A549 treated with AZD2906 at 1 μM for 4 hours (cell line): ENCODE measurements at places on chromosomes 12 and 14. TPM values are rescaled to one million over a fixed set of nuclear protein-coding genes. Genes with fewer than 3 reads are reported as not detected.

Gene AQP2
- not detected in 5 replicates for total RNA-seq

Gene BDKRB2
- total RNA-seq: 0.82 to 1.0 TPM (median 0.88 TPM) in 5 replicates

Gene MAP3K9
- 5.2 to 6.1 TPM (median 5.6 TPM) in 5 replicates for total RNA-seq

Gene FBXO34
- total RNA-seq: 12.0 to 17.9 TPM (median 14.7 TPM) in 5 replicates

Gene KLRF1
- not detected in 5 replicates for total RNA-seq

Gene SIX6
- total RNA-seq: not detected in 5 replicates

Gene TCTN1
- 27.1 to 32.8 TPM (median 31.6 TPM) in 5 replicates for total RNA-seq

Gene KMT2D
- 28.7 to 38.1 TPM (median 34.0 TPM) in 5 replicates for total RNA-seq

Gene RPAP3
- 31.9 to 50.0 TPM (median 34.5 TPM) in 5 replicates for total RNA-seq

Gene TAS2R43
- not detected in 5 replicates for total RNA-seq

Gene ST8SIA1
- total RNA-seq: 0.06 to 0.07 TPM in 2 of 5 replicates, not detected in the others

Gene ISCU
- 86.6 to 99.7 TPM (median 93.1 TPM) in 5 replicates for total RNA-seq

Gene CLEC9A
- total RNA-seq: not detected in 5 replicates

Gene KRT5
- total RNA-seq: 0.52 to 0.72 TPM (median 0.62 TPM) in 5 replicates

Gene TMTC1
- 0.01 to 0.16 TPM (median 0.02 TPM) in 5 replicates for total RNA-seq

Gene RFLNA
- total RNA-seq: 0.09 to 0.16 TPM (median 0.13 TPM) in 4 of 5 replicates, not detected in the other

Gene CAND1
- total RNA-seq: 61.0 to 86.3 TPM (median 80.1 TPM) in 5 replicates

Gene FANCM
- total RNA-seq: 4.0 to 5.3 TPM (median 5.0 TPM) in 5 replicates

Gene ADAM20
- total RNA-seq: 0.02 to 0.03 TPM in 2 of 5 replicates, not detected in the others

Gene SLC10A1
- not detected in 5 replicates for total RNA-seq

Gene CMA1
- not detected in 5 replicates for total RNA-seq

Gene KERA
- total RNA-seq: not detected in 5 replicates

Gene KCNJ8
- total RNA-seq: 0.22 to 0.33 TPM (median 0.24 TPM) in 5 replicates

Gene DEGS2
- total RNA-seq: 1.5 to 3.7 TPM (median 3.0 TPM) in 5 replicates

Gene RNASE3
- total RNA-seq: not detected in 5 replicates

Gene FICD
- 2.8 to 3.1 TPM (median 3.1 TPM) in 5 replicates for total RNA-seq

Gene ABCC9
- 0.01 to 0.03 TPM (median 0.01 TPM) in 4 of 5 replicates, not detected in the other for total RNA-seq

Gene POLE
- total RNA-seq: 41.2 to 48.8 TPM (median 45.7 TPM) in 5 replicates

Gene NIN
- 10.9 to 15.7 TPM (median 14.0 TPM) in 5 replicates for total RNA-seq

Gene ANO4
- total RNA-seq: 0.07 to 0.20 TPM (median 0.10 TPM) in 5 replicates

Gene RNU6-7
- total RNA-seq: not detected in 5 replicates

Gene GYS2
- 0.09 TPM in 1 of 5 replicates, not detected in the others for total RNA-seq

Gene KRT4
- 2.1 to 3.6 TPM (median 2.7 TPM) in 5 replicates for total RNA-seq

Gene PMEL
- total RNA-seq: 0.70 to 1.5 TPM (median 1.1 TPM) in 5 replicates

Gene ADAM21
- 0.02 to 0.03 TPM in 2 of 5 replicates, not detected in the others for total RNA-seq

Gene NDUFA9
- 101 to 121 TPM (median 110 TPM) in 5 replicates for total RNA-seq

Gene HCAR3
- total RNA-seq: 0.02 to 0.08 TPM (median 0.04 TPM) in 4 of 5 replicates, not detected in the other

Gene WDHD1
- 8.3 to 11.8 TPM (median 10.1 TPM) in 5 replicates for total RNA-seq

Gene PLEKHG7
- total RNA-seq: not detected in 5 replicates

Gene PELI2
- 0.85 to 1.6 TPM (median 1.2 TPM) in 5 replicates for total RNA-seq

Gene PIWIL1
- total RNA-seq: 0.05 to 0.14 TPM in 2 of 5 replicates, not detected in the others

Gene CYP46A1
- total RNA-seq: 0.09 to 0.20 TPM (median 0.17 TPM) in 5 replicates
